ENCODE measurements at places on chromosomes 7 and 10.

DNA sequence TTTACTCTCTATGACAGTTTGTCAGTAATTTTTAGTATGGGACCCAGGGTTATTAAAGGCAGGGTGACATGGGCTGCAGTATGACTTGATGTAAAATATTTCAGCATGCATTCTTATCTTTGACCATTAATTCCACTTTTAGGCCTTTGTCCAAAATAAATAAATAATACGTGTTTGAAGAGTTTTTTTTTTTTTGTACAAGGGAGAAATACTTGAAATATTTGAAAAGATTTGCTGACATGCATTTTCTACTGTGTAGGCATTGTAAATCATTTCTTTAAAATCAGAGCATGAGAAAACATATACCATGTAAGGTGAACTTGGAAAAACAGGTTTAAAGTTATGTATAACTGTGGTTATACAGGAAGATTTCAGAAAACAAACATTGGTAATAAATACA, 23.5 kb downstream of the NRG3 start:
- no peak for DNase-seq

- DNase-seq, result no peak
These were observed 258.7 kb downstream of the ELFN1 start for GRCh38 chr7:1928645-1929348.

- no peak for DNase-seq
These were observed 185.6 kb downstream of the ANK3 start for GRCh38 chr10:60203993-60204618.

DNA sequence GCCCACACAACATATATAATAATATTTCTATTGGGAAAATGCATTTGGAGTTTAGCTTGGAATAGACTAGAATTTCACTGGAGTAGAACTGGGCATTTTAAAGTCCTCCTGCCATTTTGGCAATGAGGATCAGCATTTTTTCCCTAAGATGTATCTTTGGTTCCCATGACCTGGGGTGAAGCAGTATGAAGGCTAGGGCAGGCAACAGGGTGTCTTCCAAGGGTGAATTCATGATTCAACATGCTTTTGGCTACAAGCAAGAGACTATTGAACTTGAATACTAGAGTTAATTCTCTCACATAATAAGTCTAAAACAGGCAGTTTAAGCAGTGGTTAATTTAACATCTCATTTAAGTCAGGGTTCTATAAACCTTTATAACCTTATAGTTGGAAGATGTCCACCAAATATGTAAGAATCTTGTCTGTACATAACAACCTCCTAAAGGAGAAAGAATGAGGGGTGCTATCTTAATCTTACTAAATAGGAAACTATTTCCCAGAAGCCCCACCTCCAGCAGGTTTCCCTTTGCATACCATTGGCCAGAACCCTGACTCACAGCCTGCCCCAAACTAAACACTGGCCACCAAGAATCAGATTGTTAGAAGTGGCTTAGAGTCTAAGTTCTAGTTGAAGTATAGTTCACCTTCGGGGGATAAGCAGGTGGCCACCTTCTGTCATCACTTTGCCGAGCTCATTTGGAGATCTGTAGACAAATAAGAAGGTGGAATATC, 96.0 kb upstream of the PRPS1L1 start:
- DNase-seq, result no peak

GRCh38 chr7:74404388-74404700, 49.4 kb upstream of the GTF2IRD1 start:
- DNase-seq, result no peak

DNA sequence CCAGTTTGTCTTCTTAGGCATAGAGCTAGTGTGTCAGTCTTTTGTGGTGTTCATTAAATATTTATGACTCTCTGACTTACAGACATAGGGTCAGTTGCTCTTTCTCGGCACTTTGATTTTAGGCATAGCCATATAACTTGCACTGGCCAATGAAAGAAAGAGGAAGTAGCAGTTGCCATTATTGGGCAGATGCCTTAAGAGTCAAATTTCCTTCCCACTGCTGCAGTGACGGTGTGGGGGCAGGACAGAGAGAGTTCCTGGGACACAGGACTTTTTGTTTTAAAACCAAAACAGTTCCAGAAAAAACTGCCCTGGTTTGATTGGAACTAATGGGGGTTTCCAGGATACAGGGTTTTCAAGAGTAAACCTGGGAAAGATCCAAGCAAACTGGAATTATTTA, 60.2 kb upstream of the PHF14 start:
- no peak for DNase-seq

- DNase-seq, result no peak
These were observed 1.2 kb downstream of the BAG3 start for GRCh38 chr10:119652361-119652730.

DNA sequence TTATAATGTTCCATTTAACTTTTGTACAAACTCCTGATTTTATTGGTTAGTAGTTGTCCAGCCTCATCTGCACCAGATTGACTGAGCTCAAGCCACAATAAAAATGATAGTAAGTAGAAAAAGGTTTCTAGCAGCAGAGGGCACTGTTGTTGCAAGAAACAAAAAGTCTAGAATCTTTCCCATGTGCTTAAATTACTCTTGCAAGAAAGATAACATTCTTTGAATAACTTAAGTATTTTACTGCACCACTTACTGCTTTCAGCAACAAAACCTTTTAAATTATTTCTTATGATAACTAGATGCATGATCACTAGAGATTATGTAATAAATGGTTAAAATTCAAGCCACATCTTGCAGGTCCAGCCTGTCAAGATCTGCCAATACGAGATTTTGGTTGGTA, 27.0 kb downstream of the LMOD2 start:
- no peak for DNase-seq

GRCh38 chr7:130899638-130900401, 165.8 kb upstream of the KLF14 start:
- no peak for DNase-seq

Data from activated CD4-positive, CD25-positive, alpha-beta regulatory T cell treated with anti-CD3 and anti-CD28 coated beads, Interleukin-2, amount 50 U/mL, for 16 hours (primary cell).